ENCODE measurements at places on chromosomes 11 and 22.

GRCh38 chr11:34890812-34891211, 25.4 kb downstream of the APIP start:
- DNase-seq, result peak; percentile 12

DNA sequence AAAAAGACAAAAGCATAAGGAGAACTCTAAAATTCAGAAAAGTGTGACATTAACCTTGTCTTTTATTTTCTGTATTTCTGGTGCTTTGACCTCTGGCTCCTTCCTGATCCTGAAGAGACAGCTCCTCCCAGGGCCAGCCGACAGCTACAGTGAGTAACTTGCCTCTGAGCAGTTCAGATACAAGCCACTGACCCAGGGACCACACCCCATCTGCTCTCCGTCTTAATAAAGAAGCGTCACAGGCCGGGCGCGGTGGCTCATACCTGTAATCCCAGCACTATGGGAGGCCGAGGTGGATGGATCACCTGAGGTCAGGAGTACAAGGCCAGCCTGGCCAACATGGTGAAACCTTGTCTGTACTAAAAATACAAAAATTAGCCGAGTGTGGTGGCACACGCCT, 6.5 kb downstream of the MLC1 start:
- DNase-seq, result no peak

DNA sequence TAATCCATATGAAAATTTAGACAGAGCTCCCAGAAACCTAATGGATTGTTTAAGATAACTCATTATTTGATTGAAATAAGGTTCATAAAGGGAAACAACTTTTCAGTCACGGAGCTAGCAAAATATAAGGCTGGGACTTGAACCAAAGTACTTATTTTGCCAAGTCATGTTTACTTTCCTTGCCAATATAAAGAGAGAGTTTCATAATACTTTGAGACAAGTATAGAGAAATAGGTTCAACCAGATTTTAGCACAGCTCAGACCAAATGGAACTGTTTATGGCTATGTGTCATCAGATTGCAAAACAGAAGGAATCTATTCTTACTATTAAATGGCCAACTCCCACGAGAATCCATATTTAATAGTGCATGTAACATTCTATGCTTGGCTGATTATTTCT, 1517.5 kb upstream of the TENM4 start:
- DNase-seq, result no peak

DNA sequence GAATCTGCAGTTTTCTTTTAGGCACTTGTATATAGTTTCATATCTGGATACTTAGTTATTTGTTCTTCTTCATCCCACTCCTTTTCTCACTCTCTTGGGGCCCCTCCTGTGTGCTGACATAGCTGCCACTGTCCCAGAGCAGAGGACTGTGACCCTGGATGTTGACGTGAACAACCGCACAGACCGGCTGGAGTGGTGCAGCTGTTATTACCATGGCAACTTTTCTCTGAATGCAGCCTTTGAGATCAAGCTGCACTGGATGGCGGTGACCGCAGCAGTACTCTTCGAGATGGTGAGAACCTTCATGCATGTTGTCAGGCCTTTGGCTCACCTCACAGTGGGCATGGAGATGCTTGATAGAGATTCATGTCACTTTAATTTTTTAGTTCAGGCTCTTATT, 50.9 kb upstream of the YWHAH start:
- DNase-seq, result no peak

GRCh38 chr22:40330086-40330485, 16.2 kb upstream of the ADSL start:
- DNase-seq, result no peak

- DNase-seq, result peak; percentile 61
These were observed 81.6 kb upstream of the SUSD2 start for GRCh38 chr22:24099666-24100065.

GRCh38 chr11:15911377-15912044, 444.8 kb downstream of the SOX6 start:
- DNase-seq, result no peak

DNA sequence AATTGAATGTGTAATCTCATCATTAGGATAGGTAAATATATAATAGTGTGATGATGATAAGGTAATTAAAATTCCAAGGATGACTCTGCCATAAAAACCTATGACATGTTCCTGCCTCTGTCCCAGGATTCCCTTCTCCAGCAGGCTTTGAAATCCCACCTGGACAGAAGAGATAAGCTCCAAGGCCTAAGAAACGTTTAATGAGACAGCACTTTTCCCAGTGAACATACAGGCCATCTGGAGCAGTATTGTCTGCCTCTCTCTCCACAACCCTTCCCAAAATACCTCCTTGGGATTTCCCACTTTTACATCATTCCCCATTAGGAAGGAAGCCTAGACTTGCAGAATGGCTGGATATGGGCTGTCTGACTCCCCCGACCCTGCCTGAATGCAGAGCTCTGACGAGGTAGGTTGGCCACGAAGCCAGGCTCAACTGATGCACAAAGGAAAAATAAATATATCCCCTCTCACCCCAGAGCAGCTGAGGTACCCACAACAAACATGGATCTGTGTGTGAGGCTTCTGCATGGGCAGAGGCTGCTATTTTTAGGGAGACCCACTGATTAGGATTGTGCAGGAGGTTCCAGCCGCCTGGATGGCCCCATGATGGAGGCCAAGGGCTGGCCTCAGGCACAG, 71.0 kb downstream of the TMPRSS5 start:
- DNase-seq, result no peak

DNA sequence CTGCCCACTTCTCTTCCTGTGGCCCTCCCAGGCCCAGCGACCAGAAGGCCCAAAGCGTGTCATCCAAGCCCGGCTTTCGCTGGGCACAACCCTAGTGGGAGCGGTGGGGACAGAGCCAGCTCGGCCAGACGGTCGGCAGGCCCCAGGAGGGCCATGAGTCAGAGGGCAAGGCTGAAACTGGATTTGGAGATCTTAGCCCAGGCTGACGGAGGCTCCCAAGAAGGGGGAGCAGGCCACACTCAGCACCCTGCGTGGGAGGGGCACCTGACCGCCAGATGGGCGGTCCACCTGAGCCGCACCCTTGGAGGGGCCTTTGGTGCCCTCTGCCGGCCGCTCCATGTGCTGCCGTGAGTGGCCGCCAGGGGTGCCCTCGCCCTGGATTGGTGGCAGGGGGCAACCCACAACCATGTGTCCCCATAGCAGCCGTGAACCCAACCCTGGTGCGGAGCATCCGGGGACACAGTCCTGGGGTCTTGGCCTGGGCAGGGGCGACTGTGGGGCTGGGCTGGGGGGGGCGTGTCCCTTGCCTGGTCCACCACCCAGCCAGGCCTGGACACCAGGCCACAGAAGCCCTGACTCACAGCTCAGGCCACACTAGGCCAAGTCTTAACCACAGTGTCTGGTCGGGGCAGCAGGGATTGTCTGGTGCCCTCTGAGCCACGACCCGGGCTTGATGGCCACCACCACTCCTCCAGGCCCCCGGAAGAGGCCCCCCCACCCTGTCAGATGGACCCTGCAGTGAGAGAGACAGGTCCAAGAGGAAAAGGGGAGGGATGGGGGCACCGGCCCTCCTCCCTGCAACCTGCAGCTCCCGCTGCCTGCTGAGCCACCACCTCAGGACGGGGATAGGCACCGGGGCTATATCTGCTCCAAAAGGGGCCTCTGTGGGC, 19.2 kb upstream of the TALDO1 start:
- peak; percentile 26 for DNase-seq

DNA sequence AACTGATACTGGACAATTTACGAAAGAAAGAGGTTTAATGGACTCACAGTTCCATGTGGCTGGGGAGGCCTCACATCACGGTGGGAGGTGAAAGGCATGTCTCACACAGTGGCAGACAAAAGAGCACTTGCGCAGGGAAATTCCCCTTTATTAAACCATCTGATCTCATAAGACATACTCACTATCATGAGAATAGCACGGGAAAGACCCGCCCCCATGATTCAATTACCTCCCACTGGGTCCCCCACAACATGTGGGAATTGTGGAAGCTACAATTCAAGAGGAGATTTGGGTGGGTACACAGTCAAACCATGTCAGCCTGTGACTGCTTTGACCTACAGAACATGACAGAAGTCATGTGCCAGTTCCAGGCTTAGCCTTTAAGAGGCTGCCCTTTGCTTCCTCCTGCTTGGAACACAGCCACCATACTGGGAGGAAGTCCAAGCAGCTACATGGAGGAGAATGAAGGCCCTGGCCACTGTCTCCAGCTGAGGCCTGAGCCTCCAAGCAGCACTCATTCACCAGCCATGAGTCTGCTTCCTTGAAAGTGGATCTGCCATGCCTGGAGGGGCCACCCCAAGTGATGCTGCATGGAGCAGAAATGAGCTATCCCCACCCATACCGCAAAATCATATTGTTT, 10.9 kb upstream of the GAL start:
- DNase-seq, result no peak

DNA sequence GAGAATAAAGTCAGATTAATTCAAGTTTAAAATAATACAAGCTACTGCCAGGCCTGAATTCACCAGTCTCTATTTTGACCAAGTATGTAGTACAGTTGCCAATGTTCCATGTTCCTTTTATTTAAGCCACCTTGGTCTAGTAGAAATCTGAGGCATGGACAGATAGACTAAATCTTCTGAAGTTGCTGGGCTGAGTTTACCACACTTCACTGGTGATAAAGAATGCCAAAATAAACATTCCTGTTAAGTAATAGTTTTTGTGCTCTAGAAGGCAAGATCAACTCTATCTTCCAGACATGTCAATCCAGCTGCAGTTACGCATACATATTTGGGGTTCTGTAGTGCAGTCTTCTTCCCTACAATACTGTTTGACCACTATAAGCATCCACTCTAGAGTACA, 83.9 kb upstream of the C11orf87 start:
- DNase-seq, result no peak

GRCh38 chr22:39906207-39906606, 5.3 kb downstream of the GRAP2 start:
- no peak for DNase-seq

- DNase-seq, result no peak
These were observed 13.4 kb downstream of the SYT7 start for GRCh38 chr11:61567286-61568061.

DNA sequence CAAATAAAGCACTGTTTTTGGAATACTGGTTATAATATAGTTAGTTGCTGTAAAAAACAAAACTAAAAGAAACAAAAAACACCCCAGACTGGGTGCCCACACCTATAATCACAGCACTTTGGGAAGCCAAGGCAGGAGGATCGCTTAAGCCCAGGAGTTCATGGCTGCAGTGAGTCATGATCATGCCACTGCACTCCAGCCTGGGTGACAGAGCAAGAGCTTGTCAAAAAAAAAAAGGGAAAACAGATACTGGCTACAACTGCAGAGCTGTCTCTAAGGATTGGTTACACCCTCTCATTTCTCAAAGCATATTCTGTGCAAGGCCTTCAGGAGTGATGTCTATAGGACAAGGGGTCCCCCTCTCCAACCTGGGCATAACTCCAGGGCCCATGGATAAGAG, 14.6 kb upstream of the STK33 start:
- DNase-seq, result no peak

DNA sequence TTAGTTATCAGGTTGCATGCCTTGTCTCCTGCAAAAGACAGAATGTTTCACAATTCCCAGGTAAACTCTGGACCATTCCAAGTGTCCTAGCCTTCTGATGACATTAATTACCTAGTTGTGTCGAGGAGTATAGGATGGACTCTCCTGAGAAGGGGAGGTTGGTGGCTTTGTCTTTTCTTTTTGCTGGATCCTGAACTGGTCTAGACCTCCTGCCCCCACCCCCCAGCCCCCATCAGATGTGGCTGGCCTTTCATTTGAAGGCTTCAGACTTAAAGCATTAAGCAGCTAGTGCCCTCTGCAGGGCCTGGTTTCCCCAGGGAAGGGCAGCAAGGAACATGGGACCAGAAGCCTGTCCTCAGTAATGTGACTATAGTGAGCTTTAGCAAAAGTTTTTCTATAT, 9.7 kb downstream of the MCAM start:
- DNase-seq, result no peak

DNA sequence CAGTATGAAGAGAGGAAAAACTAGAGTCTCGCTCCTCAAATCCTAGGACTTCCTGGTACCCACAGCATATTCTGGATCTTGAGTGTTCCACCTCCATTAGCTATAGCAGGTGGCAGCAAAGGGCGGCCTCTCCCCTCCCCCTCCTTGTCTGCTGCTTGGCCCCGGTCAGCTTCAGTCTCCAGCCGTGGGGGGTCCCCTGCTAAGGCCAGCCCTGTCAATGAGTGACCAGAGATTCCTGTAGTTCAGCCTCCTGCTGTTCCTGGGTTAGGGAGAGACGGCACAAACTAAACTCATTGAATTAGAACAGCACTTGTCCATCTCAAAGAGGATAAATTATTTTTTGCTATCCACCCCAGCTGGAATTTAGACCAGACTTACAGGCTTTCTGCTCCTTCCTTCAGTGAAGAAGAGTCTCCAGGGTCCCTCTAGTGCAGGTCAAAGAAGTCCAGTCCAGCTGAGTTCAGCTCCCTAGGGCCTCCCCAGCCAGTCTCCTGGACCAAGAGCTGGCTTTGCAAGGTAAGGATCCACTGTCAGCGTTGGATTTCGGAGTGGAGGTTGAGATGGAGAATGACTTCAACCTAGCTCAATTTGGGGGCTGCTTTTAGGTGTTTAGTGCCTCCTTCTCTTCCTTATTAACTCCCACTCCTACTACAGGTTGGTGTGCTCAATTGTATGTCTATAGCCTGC, 1.1 kb upstream of the PHLDB1 start:
- DNase-seq, result no peak

GRCh38 chr22:25365491-25366261, 146.2 kb downstream of the CRYBB2 start:
- no peak for DNase-seq

DNA sequence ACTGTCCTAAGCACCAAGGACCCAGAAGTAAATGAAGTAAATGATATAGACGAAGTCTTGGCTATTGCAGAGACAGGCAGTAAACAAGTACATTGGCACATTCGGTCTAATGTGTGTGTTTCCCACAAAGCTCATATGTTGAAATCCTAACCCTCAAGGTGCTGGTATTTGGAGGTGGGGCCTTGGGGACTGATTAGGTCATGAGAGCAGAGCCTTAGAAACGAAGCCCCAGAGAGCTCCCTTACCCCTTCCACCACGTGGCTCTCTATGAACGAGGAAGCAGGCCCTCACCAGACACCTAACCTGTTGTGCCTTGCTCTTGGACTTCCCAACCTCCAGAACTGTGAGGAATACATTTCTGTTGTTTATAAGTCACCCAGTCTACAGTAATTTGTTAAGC, 14.9 kb downstream of the CLMP start:
- no peak for DNase-seq

DNA sequence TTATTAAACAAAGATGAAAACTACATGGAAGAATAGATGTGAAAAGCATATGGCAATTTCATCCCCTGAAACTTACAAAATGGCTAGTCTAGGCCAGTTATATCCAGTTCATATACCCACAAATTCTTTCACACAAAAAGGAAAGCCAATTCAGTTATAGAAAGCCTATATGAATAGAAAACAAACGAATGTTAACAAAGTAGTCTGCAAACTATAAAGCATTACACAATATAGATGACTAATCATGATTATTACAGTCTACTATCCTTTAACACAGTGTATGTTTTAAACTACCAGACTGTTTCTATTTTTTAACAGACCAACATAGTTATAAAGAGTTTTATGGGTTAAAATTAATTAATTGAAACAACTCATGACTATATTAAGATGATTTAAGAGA, 12.1 kb downstream of the DCUN1D5 start:
- no peak for DNase-seq

Data from NCI-H1694 treated with DMSO at 0.1 percent for 48 hours (cell line).